ENCODE measurements at places on chromosomes 1 and 21.

GRCh38 chr1:17061892-17062291, 8.1 kb upstream of the SDHB start:
- no peak for DNase-seq

DNA sequence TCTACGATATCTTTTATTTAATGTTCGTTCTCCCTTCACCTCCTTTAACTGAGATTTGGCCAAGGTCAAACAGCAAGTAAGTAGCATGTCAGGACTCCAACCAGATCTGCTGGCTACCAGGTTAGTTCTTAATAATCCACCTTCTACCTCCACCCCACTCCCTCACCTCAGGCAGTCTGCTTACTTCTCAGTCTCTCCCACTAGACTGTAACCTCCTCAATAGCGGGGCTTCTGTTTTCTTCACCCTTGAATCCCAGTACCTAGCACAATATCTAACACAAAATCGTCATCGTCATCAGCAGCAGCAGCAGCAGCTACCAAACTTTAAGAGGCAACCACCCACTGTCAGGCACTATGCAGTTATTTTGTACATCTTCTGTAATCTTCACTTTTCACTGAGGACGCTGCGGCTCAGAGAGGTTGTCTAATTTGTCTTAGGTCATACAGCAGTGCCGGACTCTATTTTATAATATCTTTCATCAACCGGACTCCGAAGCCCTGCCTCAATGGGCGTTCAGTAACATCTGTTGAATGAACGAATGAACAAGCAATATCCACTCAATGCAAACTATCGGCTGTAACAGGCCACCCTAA, 859 bp upstream of the MAGI3 start:
- DNase-seq: no peak

GRCh38 chr21:15604413-15604812, 125.4 kb upstream of the USP25 start:
- DNase-seq: no peak

DNA sequence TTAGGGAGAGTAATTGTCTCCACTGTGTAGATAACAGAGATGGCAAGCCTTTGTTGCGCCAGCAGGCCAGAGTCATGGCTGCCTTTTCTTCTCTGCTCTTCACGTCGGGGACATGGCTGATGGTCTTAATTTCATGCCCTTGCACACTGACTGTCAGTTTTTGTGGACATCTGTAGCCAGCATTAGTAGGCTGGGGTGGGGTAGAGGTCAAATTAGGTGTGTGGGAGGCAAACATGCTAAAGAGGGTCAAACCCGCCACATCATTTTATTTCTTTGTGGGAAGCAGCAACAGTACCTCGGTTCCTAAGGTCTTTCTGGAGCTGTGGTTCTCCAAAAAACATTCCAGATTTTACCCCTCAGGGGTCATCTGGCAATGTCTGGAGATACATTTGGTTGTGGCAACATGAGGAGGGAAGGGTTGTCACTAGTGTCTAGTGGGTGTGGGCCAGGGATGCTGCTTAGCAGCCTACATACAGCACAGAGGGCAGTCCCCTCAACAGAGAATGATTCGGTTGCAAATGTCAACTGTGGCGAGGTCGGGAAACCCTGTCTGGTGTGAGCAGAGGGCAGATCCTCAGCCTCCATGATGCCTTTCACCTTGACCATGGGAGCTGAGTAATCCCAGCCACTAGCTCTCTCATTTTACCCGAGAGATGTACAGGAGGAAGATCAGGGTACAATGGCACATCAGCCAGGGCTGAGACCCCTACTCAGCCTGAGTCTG, 14.7 kb downstream of the RUNX1 start:
- no peak for DNase-seq
